ENCODE measurements at places on chromosomes 2 and 18.
A peak's percentile ranks its signal among the peaks of the same experiment; 100 is the strongest.

- no peak for DNase-seq
These were observed 74.5 kb downstream of the INPP4A start for GRCh38 chr2:98519156-98519555.

DNA sequence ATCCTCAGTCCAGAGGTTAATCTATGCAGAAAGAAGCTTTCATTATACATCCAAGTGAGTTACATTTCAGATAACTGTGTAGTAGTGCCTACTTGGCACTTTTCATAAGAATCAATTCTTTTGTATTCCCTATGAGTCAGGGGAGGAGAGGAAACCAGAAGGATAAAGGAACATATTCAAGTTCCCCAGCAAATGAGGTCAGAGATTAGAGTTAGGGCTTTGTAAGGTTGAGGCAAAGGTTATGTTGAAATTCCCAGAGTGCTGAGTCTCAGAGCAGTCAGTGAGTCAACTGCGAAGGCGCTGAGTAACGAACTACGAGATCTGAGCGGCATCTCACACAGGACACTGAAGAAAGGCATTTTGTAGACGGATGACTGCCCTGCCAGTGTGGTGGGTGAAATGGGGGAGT lies 25.1 kb upstream of the ME2 start:
- DNase-seq, result no peak

- no peak for DNase-seq
These were observed 48.0 kb upstream of the TGIF1 start for GRCh38 chr18:3401669-3402620.

GRCh38 chr2:134119117-134119712 lies 134.7 kb upstream of the MGAT5 start:
- peak; percentile 23 for DNase-seq

DNA sequence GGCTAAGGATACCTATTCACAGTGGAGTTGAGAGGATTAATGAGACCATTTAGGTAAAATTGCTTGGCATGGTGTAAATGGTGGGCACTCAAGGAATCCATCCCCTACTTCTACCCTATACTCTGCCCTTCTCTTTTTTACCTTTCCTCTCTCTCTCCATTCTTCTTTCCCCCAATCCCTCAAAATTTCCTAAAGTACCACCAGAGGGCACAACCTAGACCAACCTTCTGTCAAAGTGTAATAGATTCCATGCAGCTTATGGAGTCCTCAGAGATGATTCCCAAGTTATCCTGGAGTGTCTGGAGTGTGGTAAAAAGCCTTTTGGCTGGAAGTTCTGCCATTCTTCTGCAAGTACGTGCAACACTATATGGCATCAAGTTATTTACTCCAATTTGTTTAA lies 33.0 kb upstream of the CCDC195 start:
- no peak for DNase-seq

GRCh38 chr18:26709897-26710296 lies 155.6 kb downstream of the AQP4 start:
- DNase-seq, result no peak

DNA sequence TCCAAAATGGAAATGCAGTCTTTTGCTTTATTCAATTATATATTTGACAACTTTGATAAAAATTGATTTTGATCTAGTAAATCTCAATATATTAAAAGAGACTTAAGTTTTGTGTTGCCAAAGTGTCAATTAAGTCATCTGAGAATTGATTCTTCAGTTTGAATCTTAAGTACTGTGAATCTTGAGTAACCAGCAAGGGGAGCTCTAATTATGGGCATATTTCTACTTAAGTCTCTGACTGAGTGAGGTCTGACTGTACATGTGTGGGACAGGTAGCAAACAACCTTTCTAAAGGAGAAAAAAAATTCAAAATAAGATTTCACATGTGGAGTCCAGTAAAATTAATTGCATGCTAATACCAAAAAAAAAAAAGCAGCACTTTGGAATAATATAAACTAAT lies 503.7 kb upstream of the SLC8A1 start:
- no peak for DNase-seq

- no peak for DNase-seq
These were observed 32.5 kb upstream of the ARL5A start for GRCh38 chr2:151860613-151861146.

- peak; percentile 59 for DNase-seq
These were observed 95.4 kb downstream of the AAK1 start for GRCh38 chr2:69547984-69548715.

- no peak for DNase-seq
These were observed 18.5 kb upstream of the NMS start for GRCh38 chr2:100451734-100452133.

DNA sequence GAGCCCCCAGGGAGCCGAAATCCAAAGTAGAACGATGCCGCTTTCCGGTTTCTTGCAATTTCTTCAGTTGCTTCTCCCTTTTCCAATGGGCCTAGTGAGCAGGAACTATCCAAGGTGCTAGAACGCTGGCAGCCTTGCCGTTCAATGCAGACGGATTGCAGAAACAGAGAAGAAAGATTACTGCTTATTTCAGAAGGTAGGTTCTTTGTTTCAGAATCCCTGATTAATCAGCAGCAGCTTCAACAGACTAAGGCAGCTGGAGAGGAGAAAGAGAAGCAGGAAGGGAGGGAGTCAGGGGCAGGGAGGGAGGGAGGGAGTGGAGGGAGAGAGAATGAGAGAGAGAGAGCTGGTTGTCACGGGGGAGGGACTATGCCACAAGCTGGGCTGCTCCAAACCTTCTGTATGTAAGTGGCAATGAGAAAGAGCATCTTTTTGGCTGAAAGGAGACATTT lies 576 bp downstream of the NYAP2 start:
- DNase-seq, result peak; percentile 70

DNA sequence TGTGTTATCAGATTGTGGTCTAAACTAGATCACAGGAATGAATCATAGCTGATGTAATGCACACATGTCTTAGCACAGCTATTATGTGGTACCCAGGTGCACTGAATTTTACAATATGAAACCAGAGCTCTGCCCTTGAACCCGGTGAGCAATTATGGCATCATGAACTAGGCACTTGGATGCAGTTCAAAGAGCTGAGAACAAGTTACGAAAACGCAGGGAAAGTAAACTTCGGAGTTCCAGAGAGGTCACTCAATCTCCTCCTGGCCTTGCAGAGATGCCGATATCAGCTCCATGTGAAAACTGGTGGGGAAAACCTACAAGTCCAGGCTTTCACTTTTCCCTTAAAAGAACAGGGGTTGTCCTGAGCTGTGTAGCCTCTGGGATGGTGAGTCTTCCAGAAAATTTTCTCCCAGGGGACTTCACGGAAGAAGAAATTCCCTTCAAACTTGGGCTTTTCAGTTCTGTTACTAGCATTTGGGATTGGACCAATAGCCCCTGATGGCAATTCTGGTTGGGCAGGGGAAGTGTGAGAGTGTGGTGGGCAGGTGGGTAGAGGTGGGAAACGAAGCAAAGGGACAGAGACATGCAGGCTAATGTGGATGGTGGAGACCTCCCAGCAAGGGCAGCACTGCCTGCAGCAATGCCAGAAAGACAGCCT lies 71.1 kb upstream of the SH3BP4 start:
- DNase-seq, result peak; percentile 61

- DNase-seq, result peak; percentile 75
These were observed 3.2 kb upstream of the DDX1 start for GRCh38 chr2:15588329-15588919.

DNA sequence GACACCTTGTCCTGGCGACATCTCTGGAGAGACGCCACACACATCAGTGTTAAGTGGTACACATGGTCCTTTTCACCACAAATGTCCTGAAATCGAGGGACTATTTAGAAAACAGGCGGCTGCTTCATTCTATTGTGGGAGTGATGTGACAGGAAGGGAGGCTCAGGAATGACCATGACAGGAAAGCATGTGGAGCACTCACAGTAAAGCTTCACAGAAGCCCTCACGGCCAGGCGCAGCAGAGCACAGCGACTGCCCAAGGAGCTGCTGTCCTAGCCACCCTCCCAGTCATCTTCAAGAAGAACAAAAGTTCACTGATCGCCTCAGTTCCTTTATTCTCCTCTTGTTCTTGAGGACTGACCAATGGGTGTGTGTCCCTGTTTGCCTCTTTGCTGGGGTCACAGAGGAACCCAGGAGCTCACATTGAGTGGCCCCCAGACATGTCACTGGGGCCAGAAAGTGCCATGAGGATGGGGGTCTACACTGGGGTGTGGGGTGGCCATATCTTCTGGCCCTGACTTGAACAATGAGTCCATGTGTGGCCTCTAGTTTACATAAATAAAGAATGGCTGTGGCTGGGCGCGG lies 84.6 kb upstream of the RANBP2 start:
- no peak for DNase-seq

- peak; percentile 66 for DNase-seq
These were observed 864 bp downstream of the KLHL29 start for GRCh38 chr2:23385748-23386338.

GRCh38 chr2:238305092-238305862 lies 15.0 kb upstream of the TRAF3IP1 start:
- DNase-seq, result no peak

- DNase-seq, result no peak
These were observed 72.3 kb downstream of the AAK1 start for GRCh38 chr2:69571189-69571588.

DNA sequence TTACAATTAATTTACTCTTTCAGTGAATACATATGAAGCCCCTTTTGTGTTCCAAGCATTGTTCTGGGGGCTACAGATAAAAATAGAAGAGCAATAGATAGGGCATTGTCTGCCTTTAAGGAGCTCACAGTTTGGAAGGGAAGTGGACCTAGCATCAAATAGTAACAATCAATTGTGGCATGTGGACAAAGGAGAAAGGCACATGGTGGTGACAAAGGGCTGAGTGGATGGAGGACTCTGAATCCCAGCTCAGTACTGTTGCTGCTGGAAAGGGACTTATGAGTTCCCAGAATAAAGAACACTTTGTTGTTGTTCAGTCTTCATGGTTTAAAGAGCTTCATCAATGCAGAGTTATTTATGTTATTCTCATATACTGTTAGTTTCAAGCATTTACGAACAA lies 217.7 kb downstream of the HRH4 start:
- no peak for DNase-seq

DNA sequence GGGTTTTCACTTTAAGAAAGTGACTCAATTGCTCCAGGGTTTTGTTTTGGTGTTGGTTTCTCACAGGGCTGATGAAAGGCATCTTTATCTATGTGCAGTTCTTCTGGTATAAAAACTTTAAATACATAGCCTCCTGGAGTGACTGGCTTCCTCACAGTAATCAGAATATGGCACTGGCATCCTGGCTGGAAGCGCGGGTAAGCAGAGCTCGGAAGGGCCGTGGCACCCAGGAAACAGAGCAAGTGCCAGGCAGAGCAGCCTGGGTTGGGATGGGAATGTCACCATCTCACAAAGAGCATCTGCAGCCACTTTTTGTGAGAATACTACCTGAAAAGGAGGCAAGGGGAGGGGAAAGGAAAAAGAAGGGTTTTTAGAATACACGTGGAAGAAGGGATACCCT lies 534.7 kb downstream of the PLCL1 start:
- no peak for DNase-seq

DNA sequence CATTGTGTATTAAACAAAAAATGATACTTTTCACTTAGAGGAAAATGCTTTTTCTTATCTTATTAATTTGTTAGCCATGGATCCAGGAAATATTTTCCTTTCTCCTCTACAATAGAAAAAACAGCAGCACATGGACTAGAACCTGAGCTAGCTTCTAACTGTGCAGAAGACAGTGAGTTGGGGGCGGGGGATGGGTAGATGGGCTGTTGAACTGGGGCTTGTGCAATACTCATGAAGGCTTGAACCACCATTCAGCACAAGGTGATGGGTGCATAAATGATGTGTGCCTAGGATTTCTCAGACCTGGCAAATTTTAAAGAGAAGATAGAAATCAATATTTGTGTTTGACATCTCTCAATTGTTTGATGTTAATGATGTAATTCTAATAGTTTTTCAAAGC lies 42.0 kb downstream of the COL5A2 start:
- DNase-seq, result no peak
